Left lung (tissue), 14 donors: ENCODE measurements at places on chromosomes 1 and 21. TPM values are rescaled to one million over a fixed set of nuclear protein-coding genes. Genes with fewer than 3 reads are reported as not detected.

SPATA45 gene
- 0.39 TPM for polyA plus RNA-seq

GRCh38 chr1:224612246-224612645 lies 3.9 kb upstream of the CNIH3 start:
- DNase-seq: no peak

OLFML2B gene
- 16.6 TPM for polyA plus RNA-seq

PTGER3 gene
- 0.42 TPM for polyA plus RNA-seq

DNA sequence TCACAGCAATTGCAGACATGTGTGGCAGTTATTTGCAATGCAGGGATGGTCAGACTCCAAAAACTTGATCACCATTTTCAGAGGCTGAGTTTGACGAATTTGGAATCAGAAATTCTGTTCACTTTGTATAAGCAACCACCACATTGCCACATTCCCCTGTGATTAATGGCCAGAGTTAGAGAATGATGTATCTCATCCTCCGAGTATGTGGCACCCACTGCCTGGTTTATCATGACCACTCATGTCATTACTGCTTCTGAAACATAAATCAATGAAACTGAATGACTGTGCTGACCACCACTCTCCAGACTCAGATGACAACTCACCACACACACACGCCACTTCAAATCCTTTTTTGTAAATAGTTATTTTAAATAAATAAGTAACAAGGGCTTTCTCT lies 66.6 kb upstream of the CACHD1 start:
- no peak for DNase-seq

DNA sequence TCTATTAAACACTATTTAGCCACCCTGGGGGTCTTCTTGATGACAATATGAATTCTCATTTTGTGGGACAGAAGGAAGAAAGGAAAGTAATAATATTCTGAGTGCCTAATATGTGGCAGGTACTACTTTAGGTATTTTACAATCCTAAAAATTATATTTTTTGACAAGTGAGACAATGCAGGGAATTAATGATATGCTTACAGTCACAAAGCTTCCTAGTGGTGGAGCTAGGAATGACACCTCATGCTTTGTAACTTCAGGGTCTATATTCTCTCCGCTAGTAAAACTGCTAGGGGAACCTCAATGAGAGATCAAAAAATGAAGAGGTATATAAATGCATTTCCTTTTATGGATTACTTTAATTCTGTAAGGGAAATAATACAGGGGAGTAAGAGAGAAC lies 44.3 kb downstream of the TPR start:
- no peak for DNase-seq

AIM2 gene
- polyA plus RNA-seq: 0.23 TPM

SLC1A7 gene
- 0.66 TPM for polyA plus RNA-seq

DNA sequence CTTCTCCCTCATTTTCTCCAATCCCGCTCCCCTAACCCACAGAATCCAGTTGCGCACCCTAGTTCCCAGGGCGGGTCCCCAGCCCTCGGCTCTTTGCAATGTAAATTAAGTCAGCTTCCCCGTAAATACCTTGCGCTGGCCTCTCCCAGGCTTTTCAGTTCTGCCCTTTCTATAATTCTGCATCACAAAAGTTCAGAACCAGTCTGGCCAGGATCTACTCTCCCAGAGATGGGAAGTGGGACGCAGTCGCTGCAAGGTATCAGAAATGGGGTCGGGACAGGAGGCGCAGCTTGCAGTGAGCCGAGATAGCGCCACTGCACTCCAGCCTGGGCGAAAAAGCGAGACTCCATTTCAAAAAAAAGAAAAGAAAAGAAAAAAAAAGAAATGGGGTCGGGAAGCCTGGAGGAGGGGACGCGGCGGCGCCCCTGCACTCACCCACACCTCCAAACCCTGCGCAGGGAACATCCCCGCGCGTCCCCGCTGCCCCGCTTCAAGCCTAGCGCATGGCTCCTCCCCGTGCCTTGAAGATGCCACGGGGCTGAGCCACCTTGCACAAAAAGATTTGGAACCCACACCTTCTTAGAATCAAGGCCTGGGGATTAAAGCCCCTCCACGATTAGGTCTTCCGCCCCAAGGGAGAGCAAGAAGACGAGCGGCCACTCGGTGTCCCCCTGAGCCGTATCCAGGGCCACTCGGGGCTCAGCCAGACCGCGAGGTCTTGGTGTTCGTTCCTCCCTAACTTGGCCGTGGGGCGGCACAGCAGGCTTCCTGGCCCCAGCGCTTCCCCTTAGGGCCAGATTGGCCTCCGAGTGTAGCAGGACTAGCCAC lies 27.2 kb upstream of the ITLN2 start:
- peak; percentile 80 for DNase-seq

- DNase-seq: no peak
Observed at GRCh38 chr1:55645270-55645669, 430.1 kb upstream of the USP24 start.

ZBTB18 gene
- polyA plus RNA-seq: 14.0 TPM

GRCh38 chr1:12757836-12758235 lies 11.8 kb downstream of the CFAP107 start:
- no peak for DNase-seq

DNA sequence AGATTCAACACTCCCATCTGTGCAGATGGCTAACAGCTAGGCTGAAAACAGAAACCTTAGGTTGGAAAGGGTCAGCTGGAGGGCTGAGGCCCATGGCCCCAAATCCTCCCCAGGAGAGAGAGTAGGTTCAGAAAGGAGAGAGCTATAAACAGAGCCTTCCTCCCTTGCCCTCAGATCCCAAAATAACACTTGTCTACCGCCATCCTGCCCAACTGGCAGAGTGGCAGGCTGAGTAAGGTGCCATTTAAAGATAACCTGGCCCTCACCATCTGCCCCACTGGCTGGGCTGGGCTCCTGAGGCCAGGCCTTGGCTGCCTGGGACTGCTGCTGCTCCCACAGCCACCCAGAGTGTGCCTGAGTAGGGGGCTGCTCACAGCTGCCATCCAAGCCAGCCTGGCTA lies 4.3 kb upstream of the SHISA4 start:
- no peak for DNase-seq

DNA sequence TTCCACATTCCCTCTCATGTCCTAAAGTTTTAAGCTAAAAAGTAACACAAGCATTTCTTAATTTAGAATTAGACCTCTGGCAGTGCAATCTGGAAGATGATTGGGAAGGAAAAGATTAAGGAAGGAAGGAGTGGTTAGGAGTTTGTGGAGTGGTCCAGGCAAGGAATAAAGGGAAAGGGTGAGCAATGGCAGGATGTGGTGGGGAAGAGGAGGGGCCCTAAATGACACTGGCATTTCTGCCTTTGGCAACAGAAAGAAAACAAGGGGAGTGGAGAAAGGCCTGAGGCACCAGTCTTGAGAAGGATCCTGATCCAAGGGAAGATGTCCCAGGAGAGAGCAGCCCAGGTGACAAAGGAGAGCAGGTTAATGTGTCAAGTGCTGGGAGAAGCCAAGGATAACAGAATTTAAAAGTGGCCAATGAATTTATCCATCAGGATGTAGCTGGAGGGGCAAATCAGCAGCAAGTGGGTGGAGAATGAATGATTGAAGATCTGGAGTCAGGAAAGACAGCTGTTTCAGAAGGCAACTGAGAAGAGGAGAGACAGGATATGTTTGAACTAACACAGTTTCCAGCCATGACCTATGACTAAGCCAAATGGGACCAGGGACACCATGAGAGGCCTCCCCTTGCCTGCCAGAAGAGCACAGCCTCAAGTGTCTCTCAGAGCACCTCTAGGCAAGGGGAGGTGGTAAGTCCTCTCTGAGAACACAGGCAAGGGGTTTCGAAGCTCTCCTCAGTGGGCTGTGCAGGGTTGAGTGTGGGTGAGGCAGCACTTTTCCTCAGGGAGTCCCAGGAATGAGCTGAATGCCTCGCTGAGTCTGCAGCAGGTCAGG lies 20.9 kb upstream of the LY9 start:
- no peak for DNase-seq

- DNase-seq: peak; percentile 30
Observed at GRCh38 chr1:184387476-184388318, 868 bp downstream of the C1orf21 start.

DNA sequence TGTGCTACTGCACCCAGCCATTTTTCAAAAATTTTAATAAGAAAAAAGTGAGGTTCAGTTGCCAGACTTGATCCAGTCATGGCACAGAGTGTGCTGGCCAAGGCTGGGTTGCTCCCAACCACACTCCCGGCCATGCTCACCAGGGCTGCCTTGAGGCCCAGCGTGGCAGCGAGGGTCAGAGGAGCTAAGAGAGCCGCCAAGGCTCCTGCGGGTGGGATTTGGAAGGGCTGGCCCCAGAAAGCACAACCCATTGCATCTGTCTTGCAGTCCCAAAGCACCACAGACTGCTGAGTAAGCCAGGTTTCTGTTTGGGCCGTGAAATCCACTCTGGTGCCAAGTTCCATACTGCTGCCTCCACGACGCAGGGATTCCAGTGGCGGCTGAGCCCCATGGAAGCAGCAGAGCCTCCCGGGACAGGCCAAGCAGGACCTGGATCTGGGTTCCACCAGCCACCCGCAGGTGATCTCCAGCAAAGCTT lies 22.6 kb downstream of the ZBTB17 start:
- DNase-seq: no peak

- no peak for DNase-seq
Observed at GRCh38 chr1:3664700-3665375, 12.5 kb downstream of the TP73 start.

RAP1A gene
- 78.6 TPM for polyA plus RNA-seq

- peak; percentile 38 for DNase-seq
Observed at GRCh38 chr1:217029281-217030157, 306.3 kb upstream of the ESRRG start.

CRABP2 gene
- polyA plus RNA-seq: 79.4 TPM

GJA9 gene
- 0.81 TPM for polyA plus RNA-seq

SYT14 gene
- polyA plus RNA-seq: 0.47 TPM

PGLYRP3 gene
- polyA plus RNA-seq: not detected

- DNase-seq: no peak
Observed at GRCh38 chr1:179327679-179328078, 34.1 kb downstream of the SOAT1 start.

GRCh38 chr1:153789478-153790034 lies 14.3 kb downstream of the SLC27A3 start:
- DNase-seq: no peak

RSPO1 gene
- 0.93 TPM for polyA plus RNA-seq

- DNase-seq: no peak
Observed at GRCh38 chr1:35569936-35570335, 3.2 kb upstream of the TFAP2E start.

DNA sequence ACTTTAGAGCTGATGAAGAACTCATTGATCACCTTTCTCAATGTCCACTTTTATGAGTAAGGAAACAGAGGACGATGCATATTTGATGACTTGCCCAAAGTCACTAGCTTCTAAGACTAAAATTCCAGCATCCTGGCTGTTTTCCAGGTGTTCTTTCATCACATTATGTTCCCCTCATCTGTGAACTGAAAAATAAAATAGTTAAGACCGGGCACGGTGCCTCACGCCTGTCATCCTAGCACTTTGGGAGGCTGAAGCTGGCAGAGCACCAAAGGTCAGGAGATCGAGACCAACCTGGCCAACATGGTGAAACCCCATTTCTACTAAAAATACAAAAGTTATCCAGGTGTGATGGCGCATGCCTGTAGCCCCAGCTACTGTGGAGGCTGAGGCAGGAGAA lies 297.5 kb downstream of the DUSP10 start:
- no peak for DNase-seq

DNA sequence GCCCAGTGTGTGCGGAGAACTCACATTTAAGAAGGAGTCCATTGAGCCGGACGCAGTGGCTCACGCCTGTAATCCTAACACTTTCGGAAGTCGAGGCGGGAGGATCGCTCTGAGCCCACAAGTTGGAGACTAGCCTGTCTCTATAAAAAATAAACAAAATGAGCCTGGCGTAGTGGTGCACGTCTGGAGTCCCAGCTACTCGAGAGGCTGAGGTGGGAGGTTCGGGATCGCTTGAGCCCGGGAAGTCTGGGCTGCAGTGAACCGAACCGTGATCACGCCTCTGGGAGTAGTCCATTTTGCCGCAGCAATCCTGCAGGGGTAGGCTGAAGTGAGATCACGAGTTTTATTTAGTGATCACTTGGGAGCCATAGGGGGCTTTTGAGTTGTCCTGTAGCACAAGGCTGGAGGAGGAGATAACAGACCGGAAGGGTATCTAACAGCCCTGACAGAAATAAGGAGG lies 497 bp upstream of the FUCA1 start:
- no peak for DNase-seq

GRCh38 chr1:61160526-61160925 lies 78.2 kb downstream of the NFIA start:
- DNase-seq: no peak
